Activated CD4-positive, alpha-beta T cell treated with anti-CD3 and anti-CD28 coated beads for 36 hours (primary cell): ENCODE measurements at places on chromosomes 6 and 20. TPM values are rescaled to one million over a fixed set of nuclear protein-coding genes. Genes with fewer than 3 reads are reported as not detected.

The PI16 gene
- 1.9 TPM for total RNA-seq

The TREML1 gene
- not detected for total RNA-seq

The AGER gene
- total RNA-seq, result 24.4 TPM

The TMEM151B gene
- not detected for total RNA-seq

The GNRH2 gene
- 8.3 TPM for total RNA-seq

The PHACTR3 gene
- not detected for total RNA-seq

- H3K27ac ChIP-seq, result peak overlapping the region; percentile 70
- H3K27me3 ChIP-seq, result no peaks in the 10 kb centered on the region
- no peak overlapping the region for H3K4me3 ChIP-seq
- H3K4me1 ChIP-seq, result peaks cover 79% of the 10 kb centered on the region
- no peak for DNase-seq
These were observed 43.7 kb downstream of the TOP1 start for GRCh38 chr20:41072190-41072863.

GRCh38 chr6:87742106-87742505 is 40.1 kb upstream of the AKIRIN2 start:
- peaks cover 31% of the 10 kb centered on the region for H3K4me1 ChIP-seq
- peaks cover 2% of the 10 kb centered on the region for H3K27me3 ChIP-seq
- peak; percentile 85 for DNase-seq
- peak overlapping the region; percentile 76 for H3K27ac ChIP-seq

GRCh38 chr6:144862769-144863168 is 577.6 kb downstream of the UTRN start:
- H3K36me3 ChIP-seq, result no peaks in the 10 kb centered on the region
- H3K27me3 ChIP-seq, result peaks cover 20% of the 10 kb centered on the region
- no peak overlapping the region for H3K4me3 ChIP-seq
- no peak for DNase-seq

DNA sequence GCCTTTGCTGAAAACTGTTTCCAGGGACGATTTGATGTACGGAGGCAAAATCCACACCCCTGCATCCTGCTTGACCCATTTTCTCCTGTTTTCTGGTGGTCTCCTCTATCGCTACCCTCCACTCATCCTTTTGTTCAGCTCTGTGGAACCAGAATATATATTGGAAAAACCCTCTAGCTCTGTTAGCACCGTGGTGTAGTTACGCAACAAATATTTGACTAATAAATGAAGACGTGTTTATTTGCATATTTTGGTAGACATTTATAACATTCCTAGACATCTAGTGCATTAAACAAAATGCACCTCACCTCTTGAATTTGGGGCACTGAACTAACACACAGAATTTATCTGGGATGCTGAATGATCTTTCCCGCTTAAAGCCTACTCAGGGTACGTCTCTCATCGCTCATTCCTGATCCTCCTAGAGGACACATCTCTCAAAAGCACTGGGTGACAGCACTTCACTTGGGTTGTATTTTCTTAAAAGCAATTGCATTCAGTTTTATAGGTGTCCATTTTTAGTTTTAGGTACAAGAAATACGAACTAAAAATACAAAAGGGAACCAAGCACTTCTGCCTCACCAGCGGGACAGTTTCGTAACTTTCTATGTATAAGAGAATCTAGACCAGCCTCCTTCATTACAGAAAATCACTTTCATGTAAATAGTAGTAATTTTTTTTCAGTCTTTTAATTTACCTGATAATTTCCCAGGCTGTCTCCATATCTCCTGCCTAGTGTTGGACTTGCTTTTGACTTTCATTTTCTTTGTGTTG is 59.2 kb downstream of the SNRNP48 start:
- H3K4me3 ChIP-seq, result no peak overlapping the region
- no peaks in the 10 kb centered on the region for H3K27me3 ChIP-seq
- no peak for DNase-seq
- no peak overlapping the region for H3K27ac ChIP-seq
- peaks cover 11% of the 10 kb centered on the region for H3K4me1 ChIP-seq

- H3K36me3 ChIP-seq, result no peaks in the 10 kb centered on the region
- H3K27me3 ChIP-seq, result no peaks in the 10 kb centered on the region
- H3K27ac ChIP-seq, result no peak overlapping the region
- no peak for DNase-seq
These were observed 20.7 kb downstream of the TENT5A start for GRCh38 chr6:81731814-81732213.

DNA sequence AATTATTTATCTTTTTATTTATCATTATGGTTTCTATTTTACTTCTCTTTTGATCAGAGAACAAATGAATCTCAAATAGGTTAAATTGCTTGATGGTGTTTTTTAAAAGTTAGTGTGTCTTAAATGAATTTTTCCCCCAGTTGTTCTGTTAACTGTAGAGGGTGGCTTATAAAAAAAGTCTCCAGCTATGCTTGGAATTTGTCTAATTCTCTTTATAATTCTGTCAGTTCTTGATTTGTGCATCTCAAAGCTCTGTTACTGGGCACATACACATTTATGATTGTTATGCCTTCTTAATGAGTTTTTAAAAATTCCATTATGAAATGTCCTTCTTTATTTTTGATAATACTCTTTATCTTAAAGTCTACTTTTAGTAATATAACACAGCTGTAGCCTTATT is 58.0 kb downstream of the LIN28B start:
- DNase-seq, result no peak
- no peak overlapping the region for H3K27ac ChIP-seq
- peaks cover 9% of the 10 kb centered on the region for H3K27me3 ChIP-seq

- H3K27ac ChIP-seq, result no peak overlapping the region
- peaks cover 5% of the 10 kb centered on the region for H3K27me3 ChIP-seq
- no peak for DNase-seq
- no peaks in the 10 kb centered on the region for H3K4me1 ChIP-seq
- H3K36me3 ChIP-seq, result no peaks in the 10 kb centered on the region
These were observed 55.0 kb downstream of the SAMD5 start for GRCh38 chr6:147563472-147563871.

- H3K36me3 ChIP-seq, result no peaks in the 10 kb centered on the region
- DNase-seq, result no peak
- no peaks in the 10 kb centered on the region for H3K27me3 ChIP-seq
- no peak overlapping the region for H3K27ac ChIP-seq
- no peak overlapping the region for H3K4me3 ChIP-seq
These were observed 153.1 kb upstream of the RPS6KA2 start for GRCh38 chr6:166779963-166780683.

DNA sequence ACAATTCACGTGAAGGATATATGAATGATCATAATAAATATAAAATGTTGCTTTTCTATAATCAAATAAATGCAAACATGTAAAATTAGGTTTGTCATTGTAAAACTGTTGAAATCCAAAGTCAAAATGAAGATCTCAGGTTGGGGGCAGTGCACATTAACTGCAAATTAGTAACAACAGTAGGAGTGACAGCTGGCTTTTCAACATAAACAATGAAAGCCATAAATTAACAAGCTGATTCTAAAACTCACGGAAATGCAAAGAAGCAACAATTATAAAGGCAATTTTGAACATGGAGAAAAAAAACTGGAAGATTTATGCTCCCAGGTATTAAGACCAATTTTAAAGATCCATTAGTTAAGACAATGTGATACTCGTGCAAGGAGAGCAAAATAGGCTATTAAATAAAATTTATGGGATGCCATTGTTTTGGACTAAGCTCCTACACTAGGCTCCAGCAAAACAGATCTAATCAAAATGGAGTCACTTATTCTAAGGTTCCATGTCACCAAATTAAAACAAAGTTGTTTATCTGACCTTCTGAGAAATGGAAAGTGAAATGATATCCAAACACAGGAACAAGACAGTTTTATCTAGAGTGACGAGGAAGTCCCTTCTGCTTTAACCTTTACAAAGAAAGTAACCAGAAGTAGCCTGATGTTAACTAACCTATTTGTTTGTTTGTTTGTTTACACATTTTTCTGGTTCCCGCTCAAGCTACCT is 770.8 kb downstream of the EPHA7 start:
- no peaks in the 10 kb centered on the region for H3K27me3 ChIP-seq
- no peaks in the 10 kb centered on the region for H3K36me3 ChIP-seq
- no peak overlapping the region for H3K27ac ChIP-seq
- H3K4me3 ChIP-seq, result no peak overlapping the region

DNA sequence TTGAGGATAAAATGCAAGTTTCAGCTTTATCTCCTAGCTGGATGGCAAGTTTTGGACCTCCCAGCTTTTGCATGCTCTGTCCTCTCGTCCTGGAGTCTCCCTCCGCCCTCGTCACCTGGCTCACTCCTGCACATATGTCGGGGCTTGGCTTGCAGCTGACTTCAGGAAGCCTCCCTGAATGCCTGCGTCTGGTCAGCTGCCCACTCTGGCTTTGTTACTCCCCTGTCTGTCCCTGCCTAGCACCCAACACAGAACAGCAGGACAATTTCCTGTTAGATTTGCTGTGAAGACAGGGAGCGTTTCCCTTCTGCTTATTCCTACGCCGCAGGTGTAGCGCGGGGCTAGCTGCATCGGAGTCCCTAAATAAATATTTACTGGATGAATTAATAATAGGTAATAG is 5.4 kb downstream of the JPH2 start:
- no peak overlapping the region for H3K4me3 ChIP-seq
- no peaks in the 10 kb centered on the region for H3K36me3 ChIP-seq
- no peak overlapping the region for H3K27ac ChIP-seq
- H3K4me1 ChIP-seq, result no peaks in the 10 kb centered on the region
- H3K27me3 ChIP-seq, result peaks cover 30% of the 10 kb centered on the region

DNA sequence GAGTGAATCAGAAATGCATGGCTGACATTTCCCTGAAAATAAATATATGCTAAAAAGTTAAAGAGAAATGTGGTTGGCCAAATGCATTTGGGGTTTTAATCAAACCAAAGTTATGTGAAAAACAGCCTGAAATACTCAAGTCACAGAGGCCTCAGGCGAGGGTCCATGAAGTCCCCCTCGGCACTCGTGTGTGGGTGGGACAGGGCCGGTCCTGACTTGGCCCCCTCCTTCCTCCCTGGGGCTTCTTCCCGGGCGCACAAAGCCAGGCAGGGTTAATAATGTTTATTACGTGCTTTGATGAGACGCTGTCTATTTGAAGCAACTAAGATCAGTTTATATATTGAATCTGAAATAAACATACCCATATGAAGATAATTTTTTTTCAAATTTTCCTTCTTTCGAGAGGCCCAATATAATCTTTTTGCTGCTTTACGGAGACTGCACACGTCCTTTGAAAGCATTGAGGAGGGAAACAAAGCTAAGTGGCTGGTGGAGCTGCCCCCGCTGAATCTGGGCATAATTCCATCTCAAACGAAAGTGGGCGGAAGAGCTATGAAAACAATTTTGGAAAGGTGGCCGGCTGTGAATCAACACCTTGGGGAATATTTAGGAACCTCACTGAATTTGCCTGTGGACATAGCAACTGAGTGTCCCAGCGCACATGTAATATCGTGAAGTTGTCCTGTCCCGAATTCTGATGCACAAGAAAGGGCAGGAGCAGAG is 55.8 kb upstream of the SMOC2 start:
- no peak overlapping the region for H3K27ac ChIP-seq
- H3K4me3 ChIP-seq, result no peak overlapping the region
- no peaks in the 10 kb centered on the region for H3K4me1 ChIP-seq
- no peaks in the 10 kb centered on the region for H3K36me3 ChIP-seq
- DNase-seq, result no peak

- peaks cover 5% of the 10 kb centered on the region for H3K27me3 ChIP-seq
- peak overlapping the region; percentile 56 for H3K4me3 ChIP-seq
- no peaks in the 10 kb centered on the region for H3K36me3 ChIP-seq
- no peak for DNase-seq
- peaks cover 4% of the 10 kb centered on the region for H3K4me1 ChIP-seq
These were observed 1.4 kb downstream of the TEAD3 start for GRCh38 chr6:35495258-35496035.
